NCI-H1436 treated with DMSO at 0.1 percent for 48 hours (cell line): ENCODE measurements at places on chromosomes 2 and 18.
A peak's percentile ranks its signal among the peaks of the same experiment; 100 is the strongest.

DNA sequence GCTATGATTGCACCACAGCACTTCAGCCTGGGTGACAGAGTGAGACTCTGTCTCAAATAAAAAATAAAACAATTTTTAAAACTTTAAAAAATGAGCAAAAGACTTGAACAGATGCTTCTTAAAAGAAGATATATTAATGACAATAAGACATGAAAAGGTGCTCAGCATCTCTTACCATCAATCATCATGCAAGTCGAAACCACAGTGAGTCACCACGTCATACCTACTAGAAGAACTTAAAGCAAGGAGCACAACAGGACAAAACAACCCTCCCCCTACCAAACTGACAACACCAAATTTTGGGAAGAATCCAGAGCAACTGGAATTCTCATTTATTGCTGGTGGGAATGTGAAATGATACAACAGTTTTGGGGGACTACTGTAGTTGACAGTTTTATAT, 251.6 kb downstream of the BCL2 start:
- no peak for DNase-seq

DNA sequence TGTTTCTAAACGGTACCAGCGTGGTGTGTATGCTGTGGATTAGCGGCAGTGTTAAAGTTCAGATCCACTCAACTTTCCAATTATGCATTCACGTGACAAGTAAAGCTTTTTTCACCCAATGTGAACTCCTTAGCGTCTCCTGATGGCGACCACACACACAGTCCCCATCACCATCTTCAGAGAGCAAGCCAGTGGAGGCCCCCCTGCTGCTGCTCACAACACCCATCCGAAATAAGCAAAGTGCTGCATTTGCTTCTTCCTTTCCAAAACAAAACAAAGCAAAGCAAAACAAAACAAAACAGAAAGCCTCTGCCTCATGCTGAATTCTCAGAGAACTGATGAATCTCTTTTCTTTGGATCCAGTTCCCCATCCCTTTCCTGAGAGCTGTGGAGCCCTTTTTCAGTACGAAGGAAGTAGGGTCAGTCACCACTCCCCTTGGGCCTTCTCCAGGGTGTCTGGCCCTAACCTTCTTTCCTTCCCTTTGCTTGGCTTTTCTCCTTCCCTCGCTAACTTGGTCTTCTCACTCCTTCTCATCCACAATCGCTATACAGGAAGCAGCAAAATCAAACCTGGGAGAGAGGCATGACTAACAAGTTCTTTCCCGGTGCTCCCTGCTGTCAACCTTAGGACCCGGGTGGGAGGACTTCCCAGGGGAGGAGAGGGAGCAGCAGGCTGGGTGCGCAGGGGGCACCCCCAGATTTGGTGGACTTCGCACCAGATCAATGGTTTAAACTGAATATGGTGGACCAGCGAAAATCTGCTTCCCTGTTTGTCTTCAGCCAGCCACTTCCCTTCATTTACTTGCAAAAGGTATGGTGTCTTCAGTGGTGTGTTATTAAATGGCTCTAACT, 56.0 kb downstream of the NRP2 start:
- no peak for DNase-seq

DNA sequence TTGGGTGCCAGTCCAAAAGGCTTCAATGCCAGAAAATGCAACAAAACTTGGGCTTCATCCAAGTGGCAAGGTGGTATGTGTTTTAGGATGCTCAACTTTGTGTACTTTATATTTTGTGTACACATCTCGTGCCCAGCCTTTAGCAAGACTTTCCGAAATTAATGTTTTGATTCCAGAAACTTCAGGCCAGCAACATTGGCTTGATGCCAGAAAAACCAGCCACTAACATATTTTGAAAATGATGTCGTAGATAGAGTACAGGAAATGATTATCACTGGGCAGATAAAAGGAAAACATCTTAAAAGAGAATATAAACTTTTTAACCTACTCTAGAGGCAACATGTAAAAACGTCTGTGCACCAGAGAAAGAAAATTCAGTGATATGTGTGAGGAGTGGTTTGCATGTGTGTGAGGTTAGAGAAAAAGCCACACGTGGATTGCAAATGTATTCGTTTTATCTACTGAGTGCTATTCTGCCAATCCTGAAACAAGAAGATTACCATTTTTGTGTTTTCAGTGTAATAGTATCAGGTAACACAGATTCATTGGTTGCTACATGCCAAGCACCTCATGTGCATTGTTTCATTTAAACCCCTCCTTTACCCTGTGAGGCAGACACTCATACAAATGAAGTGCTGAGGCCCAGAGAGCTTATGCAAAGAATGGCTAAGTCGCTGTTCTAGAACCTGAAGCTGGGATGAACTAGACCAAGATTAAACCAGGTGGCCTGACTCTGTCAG, 264.8 kb downstream of the C1D start:
- peak; percentile 57 for DNase-seq

DNA sequence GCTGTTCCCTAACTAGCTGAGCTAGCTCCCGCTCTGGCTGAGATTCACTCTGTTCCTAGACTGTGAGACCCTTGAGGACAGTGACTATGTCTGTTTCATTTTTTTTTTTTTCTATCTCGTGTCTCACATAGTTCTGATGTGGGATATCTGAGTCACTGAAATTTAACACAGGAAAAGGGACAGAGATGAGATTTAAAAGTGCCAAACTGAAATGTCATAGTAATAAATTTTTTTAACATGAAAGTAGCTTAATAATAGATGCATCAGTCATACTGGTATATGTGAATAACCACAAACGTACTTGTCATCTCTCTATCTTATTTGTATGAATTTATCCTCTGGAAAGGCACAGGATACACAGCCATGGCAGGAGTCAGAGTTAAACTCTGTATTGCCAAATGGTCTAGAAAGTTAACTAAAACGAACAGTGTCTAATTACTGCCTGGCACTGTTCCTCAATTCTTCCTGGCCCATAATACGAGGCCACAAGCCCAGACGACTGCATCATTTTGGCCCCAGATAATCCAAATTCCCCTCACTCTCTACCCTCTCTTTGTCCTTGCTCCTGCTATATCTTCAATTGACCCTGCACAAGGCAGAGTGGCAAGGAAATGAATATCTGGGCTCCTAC, 87.5 kb downstream of the SATB2 start:
- DNase-seq: no peak

GRCh38 chr2:95271381-95271971, 2.8 kb upstream of the PROM2 start:
- no peak for DNase-seq

DNA sequence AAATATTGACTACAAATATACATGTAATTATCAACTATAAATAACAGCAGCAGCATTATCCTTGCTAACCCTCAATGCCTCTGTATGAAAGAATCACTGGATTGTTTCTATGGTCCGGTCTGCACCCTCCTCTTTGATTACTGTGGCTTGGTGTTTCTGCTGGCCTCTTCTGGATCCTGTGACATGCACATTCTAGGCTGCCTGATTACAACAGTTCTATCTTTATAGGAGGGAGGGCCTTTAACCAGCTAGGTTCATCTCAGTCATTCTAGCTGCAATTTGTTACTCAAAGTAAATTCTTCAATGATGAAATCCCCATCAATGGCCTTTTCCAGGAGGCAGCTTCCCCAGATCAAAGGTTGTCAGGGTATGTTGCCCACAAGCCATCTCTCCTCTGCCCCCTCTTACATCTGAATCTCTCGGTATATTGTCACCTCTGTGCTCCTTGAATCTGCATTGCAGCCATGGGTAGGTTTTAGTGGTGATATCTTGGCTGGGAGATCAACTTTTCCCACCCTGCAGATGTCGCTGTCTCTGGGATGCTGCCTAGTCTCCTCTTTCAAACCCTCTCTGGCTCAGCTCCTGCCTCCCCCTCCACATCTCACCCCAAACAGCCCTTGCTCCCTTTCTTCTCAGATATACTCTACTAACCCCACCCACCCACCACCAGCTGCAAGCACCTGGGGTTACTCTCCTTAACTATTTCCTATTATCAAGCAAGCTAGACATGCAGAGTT, 106.2 kb upstream of the BZW1 start:
- no peak for DNase-seq

- no peak for DNase-seq
Measured at GRCh38 chr18:55370936-55371335, 217.1 kb downstream of the TCF4 start.

DNA sequence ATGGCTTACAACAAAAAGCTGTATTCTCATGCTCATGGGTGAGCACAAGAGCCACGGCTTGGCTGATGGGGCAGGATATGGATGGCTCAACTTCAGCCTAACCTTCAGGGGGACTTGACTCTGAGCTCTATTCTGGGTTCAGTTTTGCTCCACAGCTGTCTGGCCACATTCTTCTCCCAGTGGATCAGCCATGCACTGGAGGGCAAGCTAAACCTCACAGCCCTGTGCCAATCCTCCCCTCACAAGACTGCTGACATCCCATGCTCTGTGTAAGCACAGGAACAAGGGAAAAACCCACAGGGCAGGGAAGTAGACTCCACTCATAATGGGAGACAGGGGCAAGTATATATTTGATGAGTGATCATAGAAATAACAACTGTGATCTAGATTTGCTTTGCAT, 35.6 kb downstream of the COPS8 start:
- no peak for DNase-seq
